ENCODE measurements at places on chromosomes 1 and 21. TPM values are rescaled to one million over a fixed set of nuclear protein-coding genes. Genes with fewer than 3 reads are reported as not detected.

DNA sequence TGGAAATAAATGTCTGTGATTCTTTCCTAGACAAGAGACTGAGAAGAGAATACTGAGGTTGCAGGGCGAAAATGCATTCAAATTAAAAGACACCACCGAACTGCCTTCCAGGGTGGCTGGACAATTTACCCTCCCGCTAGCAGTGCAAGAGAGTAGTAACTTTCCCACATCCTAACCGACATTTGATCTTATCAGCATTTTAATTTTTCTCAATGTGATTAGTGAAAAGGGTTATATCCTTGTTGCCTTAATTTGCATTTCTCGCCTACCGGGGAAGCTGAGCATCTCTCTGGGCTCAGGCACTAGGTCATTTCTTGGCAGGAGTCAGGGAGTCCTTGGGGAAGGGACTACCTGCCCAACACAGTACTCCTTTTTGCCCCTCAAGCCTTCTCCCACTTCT lies 2.8 kb downstream of the TNFRSF8 start:
- no peaks in the 10 kb centered on the region for H3K36me3 ChIP-seq
- H3K27ac ChIP-seq = no peak overlapping the region
- peaks cover 10% of the 10 kb centered on the region for H3K27me3 ChIP-seq
- H3K4me3 ChIP-seq = no peak overlapping the region

DNA sequence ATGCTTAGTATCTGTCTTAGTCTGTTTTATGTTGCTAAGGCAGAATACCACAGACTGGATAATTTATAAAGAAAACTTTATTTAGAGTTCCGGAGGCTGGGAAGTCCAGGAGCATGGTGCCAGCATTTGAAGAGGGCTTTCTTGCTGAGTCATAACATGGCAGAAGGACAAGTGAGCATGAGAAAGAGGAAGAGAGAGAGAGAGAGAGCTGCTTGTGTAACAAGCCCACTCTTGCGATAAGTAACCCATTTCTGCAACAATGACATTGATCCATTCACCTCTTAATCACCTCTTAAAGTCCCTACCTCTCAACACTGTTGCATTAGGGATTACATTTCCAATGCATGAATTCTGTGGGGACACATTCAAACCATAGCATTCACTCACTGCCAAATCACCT lies 11.7 kb upstream of the MYOCOS start:
- no peak overlapping the region for H3K27ac ChIP-seq
- H3K4me1 ChIP-seq = no peaks in the 10 kb centered on the region
- no peaks in the 10 kb centered on the region for H3K27me3 ChIP-seq
- H3K4me3 ChIP-seq = no peak overlapping the region
- H3K36me3 ChIP-seq = no peaks in the 10 kb centered on the region

DNA sequence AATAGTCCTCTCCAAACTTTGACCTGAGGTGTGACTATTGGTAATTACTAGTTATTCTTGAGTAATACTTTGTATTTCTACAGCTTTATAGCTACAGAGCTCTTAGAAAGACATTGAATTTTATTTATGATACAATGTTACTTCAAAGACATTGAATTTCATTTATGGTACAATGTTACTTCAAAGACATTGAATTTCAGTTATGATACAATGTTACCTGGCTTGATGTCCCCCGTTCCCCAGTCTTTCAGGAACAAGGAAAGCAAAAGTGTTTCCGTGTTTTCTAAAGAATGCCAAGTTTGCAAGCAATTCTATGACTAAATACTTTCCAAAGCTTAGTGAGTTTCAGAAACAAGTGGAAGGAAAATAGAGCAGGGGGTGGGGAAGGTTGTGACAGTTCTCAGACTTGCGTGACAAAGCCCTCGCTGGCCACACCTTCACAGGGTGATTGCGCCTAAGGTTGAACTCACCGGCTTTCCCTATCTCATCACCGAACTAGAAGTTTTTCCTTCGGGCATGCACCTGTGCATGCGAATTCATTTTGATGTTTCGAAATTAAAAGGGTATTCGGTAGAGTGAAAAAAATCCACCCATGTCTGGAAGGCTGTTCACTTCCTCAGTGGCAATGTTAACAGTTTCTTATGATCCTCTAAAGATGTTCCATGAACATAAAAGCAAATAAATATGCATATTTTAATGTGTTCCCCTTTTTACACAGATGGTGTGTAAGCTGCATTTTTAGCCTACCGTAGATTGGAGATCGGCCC lies 909 bp upstream of the PAXBP1 start:
- no peaks in the 10 kb centered on the region for H3K4me1 ChIP-seq
- H3K36me3 ChIP-seq = no peaks in the 10 kb centered on the region
- H3K4me3 ChIP-seq = peak overlapping the region; percentile 84
- H3K27ac ChIP-seq = peak overlapping the region; percentile 87
- DNase-seq = peak; percentile 63

DNA sequence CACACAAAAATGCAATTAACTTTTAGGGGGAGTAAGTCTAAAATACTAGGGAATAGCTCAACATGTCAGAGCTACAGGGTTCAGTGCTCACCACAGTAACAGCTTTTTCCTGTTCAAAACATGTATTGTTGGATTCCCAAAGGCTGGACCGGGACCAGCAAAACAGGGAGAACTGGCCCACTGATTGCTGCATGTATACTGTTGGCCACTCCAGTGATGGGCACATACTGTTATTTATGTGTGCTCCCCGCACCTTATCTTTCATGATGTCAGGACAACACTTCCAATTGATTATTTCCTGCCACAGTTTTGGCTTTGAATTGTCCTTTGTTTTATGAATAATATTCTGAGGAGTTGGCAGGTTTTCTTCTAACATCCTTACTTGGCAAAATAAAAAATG lies 50.7 kb downstream of the HMGB4 start:
- H3K4me1 ChIP-seq = no peaks in the 10 kb centered on the region
- no peaks in the 10 kb centered on the region for H3K36me3 ChIP-seq
- no peak for DNase-seq
- no peaks in the 10 kb centered on the region for H3K27me3 ChIP-seq

- no peak overlapping the region for H3K4me3 ChIP-seq
- DNase-seq = no peak
- H3K36me3 ChIP-seq = no peaks in the 10 kb centered on the region
- no peaks in the 10 kb centered on the region for H3K27me3 ChIP-seq
- peaks cover 19% of the 10 kb centered on the region for H3K4me1 ChIP-seq
Observed at GRCh38 chr21:39523399-39523798, 71.6 kb downstream of the SH3BGR start.

DNA sequence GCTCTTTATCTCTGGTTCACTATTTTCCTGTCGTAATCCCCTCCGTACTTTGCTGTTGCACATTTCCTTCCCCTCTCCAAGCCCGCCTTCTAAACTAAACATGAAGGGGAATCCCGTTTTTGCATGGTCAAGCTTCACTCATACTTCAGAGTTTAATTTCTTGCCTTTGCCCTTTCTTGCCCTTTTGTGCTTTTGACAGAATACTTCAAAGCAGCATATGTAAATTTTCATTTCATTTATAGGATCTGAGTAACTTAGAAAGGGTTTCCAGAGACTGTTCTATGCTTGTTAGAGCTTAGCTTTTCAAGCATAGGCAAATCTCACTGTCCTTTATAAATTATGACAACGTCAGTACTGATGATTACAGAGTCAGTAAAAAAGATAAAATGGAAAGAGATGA lies 27.7 kb downstream of the SPATA45 start:
- H3K27ac ChIP-seq = no peak overlapping the region
- H3K27me3 ChIP-seq = no peaks in the 10 kb centered on the region
- no peak for DNase-seq
- no peak overlapping the region for H3K4me3 ChIP-seq
- H3K36me3 ChIP-seq = no peaks in the 10 kb centered on the region
- no peaks in the 10 kb centered on the region for H3K4me1 ChIP-seq

Gene AQP10
- total RNA-seq = not detected

Gene TMEM61
- total RNA-seq = not detected

DNA sequence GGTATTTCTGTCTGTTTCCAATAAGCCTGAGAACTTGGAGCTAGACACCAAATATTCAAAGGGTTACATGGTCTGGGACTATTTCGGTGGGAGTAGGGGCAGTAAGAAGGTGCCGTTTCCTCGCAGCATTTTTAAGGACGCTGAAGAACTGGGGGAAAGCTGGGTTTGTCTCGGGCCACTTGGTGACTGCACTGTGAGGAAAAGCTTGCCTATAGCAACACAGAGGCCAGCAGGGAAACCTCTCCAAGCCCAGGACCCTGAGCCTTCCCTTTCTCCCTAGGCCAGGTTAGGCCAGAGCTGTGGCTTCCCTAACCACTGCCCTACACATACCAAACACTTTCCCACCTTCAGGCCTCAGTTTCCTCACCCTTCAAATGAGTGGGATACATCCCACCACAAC lies 3.3 kb downstream of the GLIS1 start:
- DNase-seq = no peak
- no peak overlapping the region for H3K4me3 ChIP-seq
- peaks cover 6% of the 10 kb centered on the region for H3K27me3 ChIP-seq
- no peaks in the 10 kb centered on the region for H3K4me1 ChIP-seq
- H3K36me3 ChIP-seq = no peaks in the 10 kb centered on the region
- no peak overlapping the region for H3K27ac ChIP-seq

Gene DIPK1A
- total RNA-seq = 7.9 TPM

GRCh38 chr21:39707316-39707715 lies 37.7 kb upstream of the IGSF5 start:
- no peak overlapping the region for H3K4me3 ChIP-seq
- no peak overlapping the region for H3K27ac ChIP-seq

DNA sequence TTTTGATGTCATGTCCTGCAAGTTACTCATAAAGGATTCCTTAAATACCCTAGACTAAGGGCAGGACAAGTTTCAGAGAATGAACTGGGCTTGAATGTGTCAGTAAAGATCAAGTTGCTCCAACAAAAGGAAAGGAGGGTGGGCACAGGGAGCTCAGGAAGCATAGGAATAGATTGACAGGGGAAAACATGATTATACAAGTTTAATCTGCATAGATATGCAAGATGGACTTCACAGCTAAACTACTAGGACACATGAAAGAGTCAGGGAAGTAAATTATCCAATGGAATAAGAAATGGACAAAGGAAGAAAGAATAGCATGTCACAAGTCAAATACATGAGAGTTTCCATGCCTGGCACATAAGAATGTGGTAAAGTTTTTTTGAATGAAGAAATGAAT lies 203.9 kb upstream of the SAMSN1 start:
- H3K4me1 ChIP-seq = no peaks in the 10 kb centered on the region
- no peak for DNase-seq
- no peaks in the 10 kb centered on the region for H3K36me3 ChIP-seq
- H3K27ac ChIP-seq = no peak overlapping the region

Gene NBPF10
- 0.67 TPM for total RNA-seq

GRCh38 chr1:16162163-16162822 lies 6.4 kb upstream of the EPHA2 start:
- H3K27me3 ChIP-seq = no peaks in the 10 kb centered on the region
- no peaks in the 10 kb centered on the region for H3K36me3 ChIP-seq
- no peak overlapping the region for H3K4me3 ChIP-seq
- no peak for DNase-seq

All from right atrium auricular region (tissue), 2 donors.